ENCODE measurements at places on chromosomes 16 and 17. TPM values are rescaled to one million over a fixed set of nuclear protein-coding genes. Genes with fewer than 3 reads are reported as not detected.

CPSF4L gene
- total RNA-seq = not detected

COQ7 gene
- total RNA-seq = 23.4 TPM

OSGIN1 gene
- total RNA-seq = 4.2 TPM

EIF3C gene
- total RNA-seq = 865 TPM

- peak; percentile 76 for DNase-seq
These were observed 26.6 kb downstream of the PIPOX start for GRCh38 chr17:29069526-29070041.

GRCh38 chr17:81448950-81449349 lies 53.7 kb downstream of the BAHCC1 start:
- DNase-seq = no peak

- no peak for DNase-seq
These were observed 12.1 kb downstream of the DRC7 start for GRCh38 chr16:57706717-57707116.

GRCh38 chr17:47717261-47717697 lies 15.8 kb upstream of the TBX21 start:
- DNase-seq = peak; percentile 34

GRCh38 chr17:17941015-17941414 lies 31.2 kb downstream of the TOM1L2 start:
- no peak for DNase-seq

Measured in K562 (cell line).